ENCODE measurements at places on chromosomes 7 and 10. TPM values are rescaled to one million over a fixed set of nuclear protein-coding genes. Genes with fewer than 3 reads are reported as not detected.

DNA sequence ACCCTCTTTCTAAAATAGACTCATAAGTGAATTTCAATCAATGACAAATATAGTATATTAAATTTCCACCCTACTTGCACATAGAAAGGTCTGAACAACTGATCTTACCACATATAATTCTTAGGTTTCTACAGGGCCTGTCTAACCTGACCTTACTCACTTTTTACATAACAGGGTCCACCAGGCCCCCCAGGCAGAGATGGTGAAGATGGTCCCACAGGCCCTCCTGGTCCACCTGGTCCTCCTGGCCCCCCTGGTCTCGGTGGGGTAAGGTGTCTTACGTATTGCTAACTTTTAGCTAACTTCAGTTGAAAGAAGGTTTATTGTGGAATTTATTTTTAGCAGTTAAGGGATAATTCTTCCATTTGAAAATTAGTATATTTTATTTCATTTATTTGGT is 5.3 kb downstream of the COL1A2 start:
- H3K27ac ChIP-seq: no peak overlapping the region
- no peak for DNase-seq
- H3K4me1 ChIP-seq: no peaks in the 10 kb centered on the region
- peaks cover under 1% of the 10 kb centered on the region for H3K36me3 ChIP-seq
- no peak overlapping the region for H3K4me3 ChIP-seq

DNA sequence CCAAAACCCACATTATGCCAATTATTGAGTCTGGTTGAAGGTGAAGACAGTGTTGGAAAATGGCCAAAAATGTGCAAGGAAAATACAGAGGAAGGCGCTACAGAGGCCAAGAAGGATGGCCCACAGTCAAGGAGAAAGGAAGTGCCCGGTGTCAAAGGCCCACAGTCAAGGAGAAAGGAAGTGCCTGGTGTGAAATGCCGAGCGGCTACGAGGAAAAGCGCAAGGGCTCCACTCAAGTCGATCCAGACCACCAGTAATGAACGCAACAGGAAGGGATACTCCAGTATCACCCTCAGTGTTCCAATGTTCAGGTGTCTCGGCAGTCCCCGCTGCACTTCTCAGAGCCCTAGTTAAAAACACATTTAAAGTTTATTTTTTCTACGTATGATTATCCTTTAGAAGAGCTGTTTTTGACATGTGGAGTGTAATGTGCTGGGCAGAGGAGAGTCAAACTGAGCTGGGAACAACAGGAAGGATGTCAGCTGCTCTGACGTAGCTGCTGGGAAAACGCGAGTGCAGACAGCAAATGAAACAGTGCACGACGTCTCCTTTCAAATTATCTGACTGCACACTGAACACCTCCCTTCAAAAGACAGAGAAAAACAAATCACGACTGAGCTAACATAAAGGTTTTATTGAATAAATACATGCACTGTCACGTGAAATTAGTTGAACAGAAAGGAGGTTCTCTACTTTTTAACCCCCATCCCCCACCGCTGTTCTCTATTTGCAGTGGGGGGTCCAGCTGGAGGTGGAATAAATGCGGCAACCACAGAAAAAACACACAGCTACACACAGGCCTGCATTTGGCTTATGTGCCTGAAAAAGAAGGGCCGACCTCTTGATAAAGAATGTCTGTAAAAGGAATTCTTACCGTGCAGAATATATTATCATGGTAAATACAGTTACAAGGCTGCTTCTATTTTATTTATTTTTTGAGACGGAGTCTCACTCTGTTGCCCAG is 26.1 kb upstream of the NCAPG2 start:
- no peak for DNase-seq
- H3K4me3 ChIP-seq: no peak overlapping the region
- H3K27ac ChIP-seq: no peak overlapping the region
- H3K36me3 ChIP-seq: peaks cover 3% of the 10 kb centered on the region
- H3K4me1 ChIP-seq: no peaks in the 10 kb centered on the region

DNA sequence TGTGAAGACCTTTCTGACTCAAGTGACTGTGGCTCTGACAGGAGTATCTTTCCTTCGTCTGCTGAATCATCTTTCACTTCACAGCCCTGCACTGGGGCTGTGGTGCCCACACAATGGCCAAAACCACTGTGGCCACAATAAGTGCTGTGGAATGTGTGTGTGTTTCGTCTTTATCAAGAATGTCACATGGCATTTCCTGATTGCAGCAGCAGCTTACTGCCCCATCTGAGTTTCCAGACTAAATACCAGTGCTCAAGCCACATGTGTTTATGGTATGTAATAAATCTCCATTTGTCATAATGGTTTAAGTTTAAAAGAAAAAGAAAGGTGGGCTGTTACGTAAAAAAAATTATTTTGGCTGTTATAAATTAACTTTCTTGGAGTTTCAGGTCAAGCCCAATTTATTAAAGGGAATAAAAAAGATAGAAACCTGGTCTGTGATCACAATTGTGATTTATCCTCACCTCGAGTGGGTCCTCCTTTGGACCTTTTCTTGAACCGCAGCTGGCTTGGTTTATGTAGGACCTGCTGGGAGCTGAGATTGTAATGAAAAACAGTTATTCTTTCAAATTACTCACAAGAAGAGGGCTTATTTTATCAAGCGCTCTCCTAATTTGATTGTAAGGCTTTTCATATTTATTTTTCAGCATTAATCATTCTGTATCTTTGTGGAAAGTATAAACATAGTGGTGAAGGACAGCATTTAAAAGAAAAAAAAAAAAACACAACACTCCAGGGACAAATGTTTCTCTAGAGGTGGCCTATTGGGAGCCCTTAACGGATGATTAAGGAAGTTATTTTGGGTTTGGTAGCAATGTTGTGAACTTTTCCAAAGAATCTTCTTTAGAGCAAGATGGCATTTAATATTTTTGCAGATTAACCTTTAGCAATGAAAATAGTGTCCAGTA is 116.2 kb downstream of the LRMDA start:
- DNase-seq: no peak
- H3K4me3 ChIP-seq: no peak overlapping the region
- no peak overlapping the region for H3K27ac ChIP-seq
- H3K36me3 ChIP-seq: peaks cover 3% of the 10 kb centered on the region

DNA sequence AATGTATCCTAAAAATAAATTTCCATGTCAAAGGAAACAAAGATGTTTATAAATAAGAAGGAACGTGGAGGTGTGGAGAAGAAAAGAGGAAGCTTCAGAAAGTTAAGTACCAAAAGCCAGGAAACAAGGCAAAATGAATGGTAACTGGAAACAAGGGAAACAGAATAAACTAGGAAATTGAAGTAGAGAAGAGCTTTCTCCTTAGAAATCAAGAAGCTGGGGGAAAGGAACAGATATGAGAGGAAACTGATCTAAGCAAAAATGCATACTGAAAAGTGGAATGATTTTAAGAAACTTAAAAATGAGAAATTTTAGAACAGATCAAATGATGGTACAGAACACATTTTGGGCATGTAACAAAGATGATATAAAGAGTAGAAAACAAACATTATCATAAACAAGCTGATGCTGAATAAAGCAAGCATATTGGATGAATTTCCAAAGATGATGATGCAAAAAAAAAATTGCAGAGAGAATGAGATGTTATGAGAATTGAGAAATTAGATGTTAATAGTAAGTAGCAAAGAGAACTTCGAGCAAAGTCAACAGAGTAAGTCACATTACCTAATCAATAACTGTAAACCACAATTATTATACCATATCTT is 1.9 kb downstream of the BRAF start:
- H3K4me1 ChIP-seq: no peaks in the 10 kb centered on the region
- no peaks in the 10 kb centered on the region for H3K27me3 ChIP-seq
- DNase-seq: no peak
- no peaks in the 10 kb centered on the region for H3K36me3 ChIP-seq

- no peaks in the 10 kb centered on the region for H3K27me3 ChIP-seq
- no peak overlapping the region for H3K4me3 ChIP-seq
- H3K36me3 ChIP-seq: peaks cover 2% of the 10 kb centered on the region
These were observed 65.6 kb downstream of the CTTNBP2 start for GRCh38 chr7:117807676-117808075.

- no peak overlapping the region for H3K4me3 ChIP-seq
These were observed 182.2 kb downstream of the SORCS1 start for GRCh38 chr10:106982268-106982667.

CFAP46 gene
- total RNA-seq: 3.1 TPM

CPVL gene
- total RNA-seq: 28.0 TPM

PPP1R9A gene
- total RNA-seq: 17.0 TPM

AOAH gene
- 0.39 TPM for total RNA-seq

HMX3 gene
- total RNA-seq: 0.20 TPM

INMT gene
- 0.70 TPM for total RNA-seq

FOXL3 gene
- total RNA-seq: not detected

Measured in H9 (cell line).